ENCODE measurements at places on chromosomes 2 and 18.

DNA sequence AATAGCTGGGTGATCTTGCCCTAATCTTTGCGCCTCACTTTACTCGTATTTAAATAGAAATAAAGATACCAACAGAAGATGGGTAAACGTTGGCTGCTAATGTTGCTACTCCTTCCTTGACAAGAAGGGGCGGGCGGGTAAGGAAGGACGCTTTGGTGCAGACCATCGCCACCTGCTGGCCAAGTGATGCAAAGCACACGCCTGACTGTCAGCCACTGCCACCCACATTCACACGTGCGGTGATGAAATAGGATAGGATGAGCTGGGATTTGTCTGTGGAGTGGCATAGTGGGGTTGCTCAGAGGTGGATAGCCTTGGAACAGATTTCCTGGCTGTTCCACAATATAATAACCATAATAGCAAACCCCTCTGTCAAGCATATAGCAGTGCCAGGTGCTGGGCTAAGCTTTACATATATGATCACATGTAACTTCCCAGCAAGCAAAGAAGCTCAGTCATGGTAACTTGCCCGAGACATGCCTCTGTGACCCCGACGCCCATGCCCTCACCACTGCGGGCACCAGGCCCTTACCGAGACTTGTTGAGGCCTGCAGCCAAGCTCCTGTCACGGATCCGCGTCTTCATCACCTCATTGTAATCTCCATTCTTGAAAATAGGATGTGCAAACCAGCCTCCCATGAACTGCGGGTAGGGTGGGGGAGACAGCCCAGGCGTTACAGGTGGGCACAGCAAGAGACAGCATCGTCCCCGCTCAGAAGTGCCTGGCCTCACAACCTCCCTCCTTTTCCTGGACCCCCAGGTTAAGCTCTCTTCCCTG is 39.3 kb downstream of the LCT start:
- DNase-seq = peak; percentile 46

DNA sequence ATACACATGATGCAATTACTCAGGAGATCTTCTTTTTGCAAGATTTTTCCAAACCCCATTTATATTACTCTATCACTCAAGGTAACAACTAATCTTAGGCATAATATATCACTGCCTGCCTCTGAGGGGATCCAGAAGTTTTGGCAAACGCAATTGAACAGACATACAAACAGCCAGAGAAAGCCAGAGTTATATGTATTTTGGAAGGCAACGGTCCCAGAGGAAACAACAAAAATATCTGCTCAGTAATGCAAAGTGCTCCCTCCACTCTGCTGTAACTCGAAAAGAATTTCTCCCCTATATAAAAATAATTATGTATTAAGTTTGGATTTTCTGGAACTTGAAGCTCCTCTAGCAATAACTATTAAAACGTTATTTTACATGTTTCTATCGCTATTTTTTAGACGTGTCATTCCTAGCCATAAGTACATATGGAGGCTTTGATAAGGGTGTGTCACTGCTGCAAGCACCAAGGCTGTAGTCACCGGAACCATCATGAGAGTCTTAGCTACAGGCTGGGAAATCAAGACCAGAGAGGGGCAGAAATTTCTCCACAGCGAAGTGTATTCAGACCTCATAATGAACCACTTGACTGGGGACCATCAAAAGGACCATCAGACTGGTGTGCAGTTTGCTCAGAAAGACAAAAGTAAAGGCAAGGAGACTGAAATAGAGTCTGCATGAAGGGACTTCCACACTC is 3.7 kb upstream of the GKN1 start:
- no peak for DNase-seq

GRCh38 chr2:19989342-19989666 is 601 bp downstream of the WDR35 start:
- no peak for DNase-seq

- no peak for DNase-seq
Measured at GRCh38 chr2:136305517-136306192, 187.7 kb upstream of the CXCR4 start.

DNA sequence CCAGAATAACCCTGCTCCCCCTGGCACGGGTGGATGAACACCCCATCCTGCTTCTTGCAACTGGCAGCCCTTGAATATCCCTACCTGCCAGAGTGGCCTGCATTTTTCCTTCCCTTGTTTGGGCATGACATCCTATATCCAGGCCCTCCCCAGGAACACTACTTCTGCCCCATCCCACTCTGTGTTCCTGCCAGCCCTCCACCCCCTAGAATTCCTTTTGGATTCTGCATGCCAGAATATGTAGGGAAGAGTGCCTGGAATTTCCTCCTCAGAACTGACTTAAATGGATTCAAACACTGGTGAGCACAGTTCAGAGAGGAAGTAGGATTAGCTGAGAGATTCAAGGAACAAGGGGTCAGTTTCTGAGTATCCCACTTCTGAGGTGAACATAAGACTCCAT is 123.5 kb upstream of the PELI1 start:
- DNase-seq = no peak

GRCh38 chr2:19623488-19623887 is 265.1 kb upstream of the OSR1 start:
- DNase-seq = no peak

- no peak for DNase-seq
Measured at GRCh38 chr2:11822746-11823451, 76.5 kb downstream of the LPIN1 start.

- no peak for DNase-seq
Measured at GRCh38 chr18:14935210-14935609, 187.2 kb downstream of the ANKRD30B start.

Data from NCI-H1930 (cell line).